ENCODE measurements at places on chromosomes 7 and 10.

DNA sequence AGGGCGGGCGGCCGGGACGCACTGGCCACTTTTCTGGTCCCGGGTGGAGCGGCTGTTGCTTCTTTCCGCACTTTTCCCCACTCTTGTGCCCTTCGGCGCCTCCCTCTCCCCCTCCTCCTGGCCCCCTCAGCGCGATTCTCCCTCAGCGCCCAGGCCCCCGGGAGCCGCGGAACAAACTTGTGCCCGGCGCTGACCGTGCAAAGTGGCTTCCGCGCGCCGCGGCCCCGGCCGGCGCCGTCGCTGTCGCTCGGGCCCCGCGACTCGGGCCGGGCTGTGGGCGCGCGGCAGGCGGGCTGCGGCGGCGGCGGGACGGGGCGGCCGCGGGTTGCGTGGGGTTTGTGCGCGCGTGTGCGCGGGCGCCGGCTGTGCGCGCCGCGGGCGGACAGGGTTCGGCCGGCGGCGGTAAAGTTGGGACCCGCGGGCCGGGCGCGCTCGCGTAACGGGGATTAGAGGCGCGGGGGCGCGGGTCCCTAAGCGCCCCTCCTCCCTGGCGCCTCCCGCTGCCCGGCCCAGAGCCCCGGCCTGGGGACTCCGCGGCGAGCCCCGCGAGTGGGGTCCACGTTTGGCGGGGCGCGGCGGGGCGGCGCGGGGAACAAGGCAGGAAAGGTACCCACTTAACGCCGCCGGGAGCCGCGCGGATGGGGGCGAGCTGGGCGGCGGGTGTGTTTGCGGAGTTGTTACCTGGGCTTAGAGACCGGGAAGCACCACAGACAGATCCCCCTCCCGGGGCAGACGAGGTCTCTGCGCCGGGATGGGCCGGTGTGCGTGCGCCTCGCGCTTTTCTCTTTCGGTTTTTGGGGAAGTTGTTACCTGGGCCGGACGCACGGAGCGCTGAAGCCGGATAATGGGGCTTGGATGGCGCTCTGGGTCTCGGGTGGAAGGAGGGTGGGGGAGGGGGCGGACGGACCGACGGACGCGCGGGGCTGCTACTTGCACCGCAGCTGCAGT, 860 bp downstream of the ZEB1 start:
- DNase-seq = no peak

- peak; percentile 75 for DNase-seq
These were observed 113.4 kb downstream of the BTRC start for GRCh38 chr10:101467286-101467770.

DNA sequence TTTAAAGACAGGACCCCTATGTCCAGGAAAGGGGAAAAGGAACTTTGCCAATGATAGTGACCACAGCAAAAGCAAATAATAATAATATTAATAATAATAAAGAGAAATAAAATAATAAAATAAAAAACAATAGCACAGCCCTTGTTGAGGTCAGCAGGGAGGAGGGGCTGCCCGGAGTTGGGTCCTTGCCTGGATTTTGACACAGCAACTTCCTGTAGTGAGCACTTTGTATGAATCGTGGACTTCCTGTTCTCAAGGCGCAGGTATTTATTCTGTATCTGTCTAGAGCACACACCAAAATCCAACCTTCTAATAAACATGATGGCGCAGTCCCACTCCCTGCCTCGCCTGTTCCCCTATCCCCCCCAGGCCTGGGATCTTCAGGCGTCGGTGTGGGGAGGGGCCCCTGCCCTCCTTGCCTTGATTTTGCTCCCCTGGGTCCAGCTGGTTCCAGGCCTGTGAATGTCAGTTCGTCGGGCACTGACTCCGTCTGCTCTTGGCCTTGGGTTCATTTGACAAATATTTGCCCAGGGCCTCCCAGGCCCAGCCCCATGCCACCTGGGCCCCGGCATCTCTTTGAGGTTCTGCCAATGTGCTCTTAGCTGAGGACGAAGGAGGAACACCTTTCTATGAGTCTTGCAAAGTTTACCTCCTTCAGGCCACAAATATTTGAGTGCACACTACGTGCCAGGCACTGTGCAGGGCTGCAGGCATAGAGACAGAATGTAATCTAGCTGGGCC, 13.9 kb downstream of the TRIM8 start:
- no peak for DNase-seq

GRCh38 chr10:121069061-121069850, 218.1 kb downstream of the WDR11 start:
- DNase-seq = no peak

DNA sequence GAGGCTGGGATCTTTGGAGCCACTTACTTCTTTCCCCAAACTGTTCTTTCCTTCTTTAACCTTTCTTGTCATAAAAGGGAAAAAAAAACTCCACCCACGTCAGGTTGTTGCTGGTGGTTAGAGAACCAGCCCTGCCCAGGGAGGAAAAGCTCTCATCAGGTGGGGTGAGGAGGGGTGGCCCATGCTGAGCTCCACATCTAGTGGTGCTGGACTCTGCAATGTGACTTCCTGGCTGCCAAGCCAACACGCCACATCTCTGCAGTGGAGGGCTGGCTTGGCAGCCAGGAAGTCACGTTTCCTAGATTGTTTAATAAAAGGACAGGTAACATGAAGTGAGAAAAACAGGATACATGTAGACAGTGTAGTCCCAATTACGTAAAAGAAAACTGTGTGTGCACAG, 37.4 kb downstream of the WIPF3 start:
- DNase-seq = no peak

DNA sequence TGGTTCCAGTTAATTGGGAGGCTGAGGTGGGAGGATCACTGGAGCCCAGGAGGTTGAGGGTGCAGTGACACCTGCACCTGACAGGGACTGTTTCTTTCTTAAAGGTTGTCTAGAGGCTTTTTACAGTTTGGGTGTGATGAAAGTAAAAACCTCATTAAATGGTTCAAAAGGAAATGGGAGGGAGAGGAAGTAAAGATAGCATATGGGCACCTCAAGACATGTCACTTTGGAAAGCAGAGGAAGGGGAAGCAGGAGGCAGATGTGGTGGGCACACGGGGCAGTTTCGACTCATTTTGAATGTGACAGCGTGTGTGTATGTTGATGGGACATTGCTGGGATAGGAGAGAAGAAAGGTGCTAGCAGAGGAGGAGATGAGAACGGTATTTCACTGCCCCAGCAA, 203.1 kb downstream of the MLLT10 start:
- no peak for DNase-seq

DNA sequence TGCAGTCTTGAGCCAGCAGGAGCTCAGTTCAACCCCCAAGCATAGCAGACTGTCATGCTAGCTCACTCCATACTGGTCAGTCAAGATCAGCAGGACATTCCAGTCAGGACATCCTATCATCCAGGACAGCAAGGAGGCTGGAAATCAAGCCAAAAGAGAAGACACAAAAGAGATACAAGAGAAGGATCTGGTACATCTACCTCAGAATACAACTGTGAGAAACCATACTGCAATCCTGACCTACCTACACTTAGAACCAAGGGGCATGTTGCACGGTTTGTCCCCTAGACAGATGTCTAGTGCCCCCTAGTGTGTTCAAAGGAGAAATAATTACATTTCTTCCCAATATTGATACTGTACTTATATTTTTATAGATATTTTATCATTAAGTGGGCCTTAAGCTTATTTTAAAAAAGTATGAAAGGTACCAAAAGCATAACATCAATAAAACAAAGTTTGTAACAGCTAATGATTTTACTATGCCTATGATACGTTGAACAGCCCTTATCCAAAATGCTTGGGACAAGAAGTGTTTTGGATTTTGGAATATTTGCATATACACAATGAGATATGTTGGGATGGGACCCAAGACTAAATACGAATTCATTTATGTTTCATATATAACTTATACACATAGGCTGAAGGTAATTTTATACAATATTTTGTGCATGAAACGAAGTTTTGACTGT, 26.7 kb downstream of the ERCC6 start:
- DNase-seq = peak; percentile 35

GRCh38 chr7:83693256-83693655, 44.3 kb upstream of the SEMA3E start:
- no peak for DNase-seq

DNA sequence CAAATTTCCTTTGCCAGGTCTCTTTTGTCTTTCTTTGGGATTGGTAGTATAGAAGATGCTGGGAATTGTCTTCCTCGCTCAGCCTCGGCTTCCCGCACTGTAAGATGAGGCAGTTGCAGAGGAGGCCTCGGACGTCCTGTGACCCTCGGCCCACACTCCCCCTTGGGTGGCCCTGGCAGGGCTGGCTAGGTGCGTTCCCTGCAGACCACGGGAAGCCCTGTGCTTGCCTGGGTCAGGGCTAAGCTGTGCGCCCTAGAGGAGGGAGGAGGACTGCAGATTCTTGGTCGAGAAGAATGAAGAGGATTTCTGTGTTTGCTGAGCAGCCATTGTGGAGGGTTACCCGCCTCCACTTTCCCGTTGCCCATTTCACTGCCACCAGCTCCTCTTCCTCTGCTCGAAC, 42.8 kb downstream of the WIPI2 start:
- no peak for DNase-seq

DNA sequence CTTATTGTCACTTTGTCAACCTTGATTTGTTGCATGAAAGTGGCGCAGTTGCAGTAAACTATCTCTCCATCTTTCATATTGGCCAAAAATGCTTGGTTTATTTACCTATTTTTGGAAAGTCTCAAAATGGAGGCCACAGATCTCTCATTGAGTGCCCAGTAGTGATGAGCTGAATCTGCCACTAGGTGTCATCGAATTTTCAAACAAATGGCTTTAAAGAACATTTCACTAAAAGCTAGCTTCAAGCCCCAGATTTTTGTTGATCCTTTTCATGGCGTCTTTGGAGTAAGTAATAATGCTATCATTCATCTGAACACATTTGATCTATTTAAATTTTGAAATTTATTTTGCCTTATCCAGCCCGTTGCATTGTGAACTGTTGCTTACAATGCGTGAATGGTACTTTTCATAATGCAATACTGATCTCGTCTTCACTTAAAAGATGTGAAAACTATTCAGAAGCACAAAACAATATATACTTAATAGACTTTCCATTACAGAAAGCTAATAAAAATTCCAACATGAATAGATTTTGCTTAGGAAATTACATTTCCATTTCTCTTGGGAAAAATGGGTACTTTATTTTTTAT, 236.2 kb downstream of the DNAJB9 start:
- peak; percentile 6 for DNase-seq

DNA sequence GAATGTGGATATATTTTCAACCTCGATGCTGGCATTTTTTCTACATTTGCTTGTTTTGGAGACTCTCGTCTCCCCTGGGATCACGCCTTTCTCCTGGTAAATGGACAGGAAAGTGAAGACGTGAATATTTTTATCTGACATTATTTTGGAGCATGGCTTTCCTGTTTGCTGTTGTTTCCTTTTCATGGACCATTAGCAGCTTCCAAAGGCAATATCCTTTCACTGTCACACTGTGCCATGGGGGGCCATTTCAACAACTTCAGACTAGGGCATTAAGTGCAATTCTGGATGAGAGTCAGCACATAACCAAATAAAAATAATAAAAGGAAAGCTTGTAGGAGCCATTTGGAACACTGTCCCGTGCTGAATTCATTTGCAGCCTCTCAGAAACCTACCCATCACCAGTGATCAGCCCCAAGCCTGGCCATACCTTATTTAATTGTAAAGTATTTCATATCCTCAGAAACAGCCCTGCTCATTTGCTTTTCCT, 75.9 kb upstream of the NEUROD6 start:
- DNase-seq = no peak

DNA sequence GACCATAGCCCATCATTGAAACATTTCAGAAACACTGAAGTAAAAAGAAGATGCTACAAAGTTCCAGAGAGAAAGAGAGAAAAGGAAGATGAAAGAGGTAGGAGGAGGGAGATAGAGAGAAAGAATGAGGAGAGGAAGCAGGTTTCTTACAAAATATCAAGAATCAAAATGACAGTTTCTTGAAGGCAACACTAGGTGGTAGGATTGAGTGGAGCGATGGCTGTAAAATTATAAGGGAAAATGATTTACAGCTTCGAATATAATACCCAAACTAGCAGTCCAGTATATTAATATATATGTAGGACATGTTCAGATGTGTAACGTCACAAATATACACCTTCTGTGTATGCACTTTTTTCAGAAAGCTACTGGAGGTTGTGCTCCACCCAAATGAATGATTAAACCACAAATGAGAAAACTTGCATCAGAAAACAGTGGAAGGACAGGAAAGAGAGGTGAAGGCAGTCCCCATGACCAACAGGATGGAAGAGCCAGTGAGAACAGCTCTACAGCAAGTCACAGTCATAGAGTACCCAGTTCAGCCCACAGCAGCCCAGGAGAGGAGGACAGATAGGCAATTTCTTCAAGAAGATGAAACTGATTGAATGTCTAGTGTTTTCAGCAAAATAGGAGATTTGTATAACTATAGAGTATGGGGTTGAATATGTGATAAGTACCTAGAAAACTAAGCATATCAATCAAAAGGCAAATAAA, 151.5 kb upstream of the TARP start:
- peak; percentile 26 for DNase-seq

GRCh38 chr10:108358912-108359311, 1194.4 kb upstream of the SORCS1 start:
- peak; percentile 80 for DNase-seq

GRCh38 chr10:18343573-18343972, 203.3 kb downstream of the CACNB2 start:
- no peak for DNase-seq

- no peak for DNase-seq
These were observed 121.1 kb downstream of the MALRD1 start for GRCh38 chr10:19169684-19170083.

- peak; percentile 93 for DNase-seq
These were observed at the start of gene AGAP3 for GRCh38 chr7:151085691-151086620. Gene AGAP3, plus strand, starts transcription at chr7:151086475. Its CDS starts 267 bp downstream, at chr7:151086742.

DNA sequence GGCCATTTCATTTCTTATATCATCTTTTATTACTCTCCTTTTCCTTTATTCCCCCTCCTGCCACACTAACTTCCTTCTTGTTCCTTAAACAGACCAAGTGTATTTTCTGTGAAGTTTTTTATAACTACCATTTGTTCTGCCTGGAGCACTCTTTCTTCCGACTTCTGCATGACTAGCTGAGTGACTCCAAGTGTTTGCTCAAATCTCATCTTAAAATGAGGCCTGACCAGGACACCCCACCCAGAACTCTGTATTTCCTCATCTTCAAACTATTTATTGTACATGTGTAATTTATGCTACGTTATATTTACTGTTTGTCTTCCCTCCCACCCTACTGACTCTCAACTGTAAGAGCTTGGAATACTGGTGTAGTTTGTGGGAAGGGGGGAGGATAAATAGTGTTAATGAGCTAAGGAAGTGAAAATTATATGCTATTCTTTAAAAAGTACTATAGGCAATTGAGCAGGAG, 3.2 kb downstream of the MINDY3 start:
- peak; percentile 56 for DNase-seq
